Liver (tissue), 10 donors: ENCODE measurements at places on chromosomes 12 and 14. TPM values are rescaled to one million over a fixed set of nuclear protein-coding genes. Genes with fewer than 3 reads are reported as not detected.
A peak's percentile ranks its signal among the peaks of the same experiment; 100 is the strongest.

Gene SLC6A15
- polyA plus RNA-seq = not detected

Gene MTRFR
- polyA plus RNA-seq = 5.7 TPM

Gene C12orf50
- not detected for polyA plus RNA-seq

Gene BDKRB1
- not detected for polyA plus RNA-seq

Gene LRRC43
- 0.13 TPM for polyA plus RNA-seq

DNA sequence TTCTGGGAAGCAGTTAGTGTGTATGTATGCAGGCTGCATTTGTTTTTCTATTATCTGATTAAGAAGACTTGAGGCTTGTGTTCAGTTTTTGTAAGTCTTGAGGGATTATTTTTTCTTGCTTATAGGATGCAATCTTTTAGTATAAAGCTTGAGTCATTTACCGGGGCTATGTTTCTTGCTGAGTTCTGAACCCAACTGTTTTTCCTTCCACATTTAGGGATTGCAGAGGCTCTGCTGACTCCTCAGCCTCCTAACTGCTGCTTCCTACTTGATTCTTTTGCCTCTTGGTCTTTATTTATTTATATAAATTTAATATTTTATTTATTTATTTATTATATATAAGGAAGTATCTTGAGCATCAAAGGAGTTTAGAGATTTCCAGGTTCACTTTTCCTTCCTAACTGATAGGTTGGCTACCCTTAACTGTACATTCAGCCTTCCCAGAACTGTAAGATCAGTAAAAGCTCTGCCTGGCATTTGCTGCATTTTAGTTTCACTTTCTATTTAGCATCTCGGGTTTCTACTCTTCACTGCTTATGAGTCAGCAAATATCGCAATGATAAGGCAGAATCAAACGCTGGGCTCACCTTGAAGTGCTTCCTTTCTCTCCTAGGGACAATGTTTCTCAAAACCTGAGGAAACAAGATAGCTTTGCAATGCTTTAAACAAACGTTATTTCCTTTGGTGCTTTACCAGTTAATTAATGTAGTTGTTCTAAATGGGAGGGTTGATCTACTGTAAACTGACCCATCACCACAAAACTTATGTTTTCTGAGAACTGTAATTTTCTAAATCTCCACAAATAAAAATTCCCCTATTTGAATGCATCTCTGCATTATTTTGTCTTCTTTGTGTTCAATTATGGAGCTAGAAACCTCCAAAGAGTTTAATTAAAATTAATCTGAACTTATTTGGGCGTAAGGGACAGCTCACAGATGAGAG, 1183.7 kb upstream of the TMEM132C start:
- H3K4me3 ChIP-seq = peak overlapping the region; percentile 71
- H3K36me3 ChIP-seq = no peaks in the 10 kb centered on the region
- peaks cover 4% of the 10 kb centered on the region for H3K4me1 ChIP-seq
- no peak for DNase-seq
- H3K27me3 ChIP-seq = no peaks in the 10 kb centered on the region

DNA sequence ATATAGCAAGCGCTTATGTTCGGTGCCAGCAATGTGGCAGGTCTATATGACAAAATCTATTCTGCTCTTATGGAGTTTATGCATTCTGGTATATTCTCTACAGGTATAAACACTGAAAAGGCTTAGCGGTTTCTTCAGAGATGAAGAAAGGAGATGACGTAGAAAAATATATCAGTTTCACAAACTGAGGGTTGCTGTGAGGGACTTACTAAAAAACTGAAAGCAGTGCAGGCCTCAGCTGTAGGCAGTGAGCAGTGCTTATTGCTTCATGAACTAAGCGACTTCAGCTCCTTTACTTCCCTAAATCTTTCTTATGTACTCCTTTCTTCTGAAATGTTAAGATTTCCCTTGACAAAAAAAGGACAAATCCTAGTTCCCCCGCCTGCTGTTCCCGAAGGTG, 4.5 kb downstream of the DDX47 start:
- peaks cover 17% of the 10 kb centered on the region for H3K36me3 ChIP-seq
- DNase-seq = no peak
- H3K4me3 ChIP-seq = no peak overlapping the region
- peaks cover 8% of the 10 kb centered on the region for H3K4me1 ChIP-seq
- H3K27me3 ChIP-seq = no peaks in the 10 kb centered on the region

- no peaks in the 10 kb centered on the region for H3K4me1 ChIP-seq
- no peak for DNase-seq
- H3K27ac ChIP-seq = no peak overlapping the region
- no peaks in the 10 kb centered on the region for H3K36me3 ChIP-seq
- H3K27me3 ChIP-seq = peaks cover 2% of the 10 kb centered on the region
- H3K4me3 ChIP-seq = no peak overlapping the region
Observed at GRCh38 chr14:65958664-65959562, 527.3 kb upstream of the CCDC196 start.

- peaks cover 31% of the 10 kb centered on the region for H3K36me3 ChIP-seq
- H3K27ac ChIP-seq = no peak overlapping the region
Observed at GRCh38 chr12:49565406-49566265, 2.3 kb downstream of the MCRS1 start.

DNA sequence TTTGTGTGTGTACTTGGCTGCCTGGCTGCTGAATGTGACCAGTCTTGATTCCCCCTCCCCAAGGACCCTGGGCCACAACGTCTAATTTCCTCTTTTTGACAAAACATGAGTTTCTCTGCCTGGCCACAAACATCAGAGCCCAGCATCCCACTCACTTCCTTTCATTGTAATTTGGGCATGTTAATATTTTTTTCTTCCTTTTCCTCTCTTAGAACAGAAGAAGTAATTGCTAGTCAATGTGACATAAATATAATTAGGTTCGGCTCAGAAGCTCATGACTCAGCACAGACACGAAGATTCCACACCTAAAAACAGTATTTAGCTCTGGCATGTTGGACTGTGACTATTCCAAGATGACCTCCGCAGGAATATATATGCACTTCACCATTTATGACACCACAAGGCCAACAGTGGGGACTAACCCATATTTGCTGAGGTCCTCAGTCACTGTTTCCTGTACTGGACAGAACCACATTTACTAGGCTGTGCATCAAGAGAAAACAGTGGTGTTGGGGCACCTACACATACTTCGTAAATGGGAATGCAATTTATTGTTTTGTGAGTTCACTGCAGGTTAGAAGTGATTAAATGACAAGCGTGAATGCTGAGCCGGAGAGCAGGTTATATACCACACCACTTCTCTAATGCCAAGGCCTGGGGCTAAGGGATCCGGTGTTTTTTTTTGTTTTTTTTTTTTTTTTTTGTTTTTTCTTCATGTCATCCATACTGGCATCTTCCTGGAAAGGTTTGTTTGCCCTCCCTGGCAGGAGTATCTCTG, 4.2 kb downstream of the GSG1 start:
- H3K4me1 ChIP-seq = no peaks in the 10 kb centered on the region
- H3K27me3 ChIP-seq = no peaks in the 10 kb centered on the region
- H3K27ac ChIP-seq = peak overlapping the region; percentile 71
- H3K36me3 ChIP-seq = no peaks in the 10 kb centered on the region

DNA sequence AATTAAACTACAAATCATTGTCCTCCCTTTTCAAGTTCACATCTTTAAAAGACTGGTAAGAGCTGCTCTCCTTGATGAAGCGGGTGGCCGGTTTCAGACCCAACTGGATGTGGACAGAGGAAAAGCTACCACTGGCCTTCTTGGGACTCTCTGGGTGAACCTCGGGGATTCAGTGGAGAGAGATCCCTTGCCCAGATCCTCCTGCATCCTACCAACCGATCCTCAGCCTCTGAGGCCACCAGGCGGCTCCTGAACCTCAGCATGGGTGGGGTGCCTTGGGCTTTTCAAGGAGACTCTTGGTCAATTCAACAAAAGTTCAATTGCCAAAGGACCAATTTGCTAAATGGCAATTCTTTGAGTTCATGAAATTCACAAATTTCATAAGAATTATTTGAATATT, 84.5 kb downstream of the ZFP36L1 start:
- no peaks in the 10 kb centered on the region for H3K4me1 ChIP-seq
- no peak overlapping the region for H3K27ac ChIP-seq
- H3K36me3 ChIP-seq = no peaks in the 10 kb centered on the region
- no peak overlapping the region for H3K4me3 ChIP-seq
- H3K27me3 ChIP-seq = no peaks in the 10 kb centered on the region

- no peaks in the 10 kb centered on the region for H3K27me3 ChIP-seq
- DNase-seq = no peak
- no peaks in the 10 kb centered on the region for H3K36me3 ChIP-seq
- H3K4me1 ChIP-seq = no peaks in the 10 kb centered on the region
- no peak overlapping the region for H3K4me3 ChIP-seq
- no peak overlapping the region for H3K27ac ChIP-seq
Observed at GRCh38 chr12:24212496-24212895, 263.0 kb upstream of the SOX5 start.

- H3K4me3 ChIP-seq = no peak overlapping the region
- no peak overlapping the region for H3K27ac ChIP-seq
- no peaks in the 10 kb centered on the region for H3K4me1 ChIP-seq
- no peak for DNase-seq
- no peaks in the 10 kb centered on the region for H3K27me3 ChIP-seq
- H3K36me3 ChIP-seq = no peaks in the 10 kb centered on the region
Observed at GRCh38 chr12:45464699-45465098, 248.8 kb downstream of the ANO6 start.

DNA sequence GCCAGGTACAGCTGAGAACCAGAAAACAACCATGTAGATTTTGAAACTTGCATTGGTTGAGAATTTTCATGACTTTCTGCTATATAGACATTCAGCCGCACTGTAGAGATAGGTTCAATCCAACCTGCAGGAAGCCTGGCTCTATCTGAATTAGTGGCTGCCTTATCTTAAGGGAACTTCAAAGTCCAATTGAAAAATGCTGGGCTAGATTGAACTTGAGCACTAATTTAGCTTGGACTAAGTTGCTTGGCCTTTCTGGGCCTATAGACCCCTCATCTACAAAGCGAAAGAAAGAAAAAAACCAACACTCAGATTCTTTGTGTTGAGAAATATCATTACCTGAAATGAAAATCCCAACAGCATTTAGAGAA, 332.4 kb downstream of the NUAK1 start:
- no peak for DNase-seq
- H3K4me3 ChIP-seq = no peak overlapping the region
- no peaks in the 10 kb centered on the region for H3K36me3 ChIP-seq
- H3K27ac ChIP-seq = no peak overlapping the region
